ENCODE measurements at places on chromosomes 6 and 20.

DNA sequence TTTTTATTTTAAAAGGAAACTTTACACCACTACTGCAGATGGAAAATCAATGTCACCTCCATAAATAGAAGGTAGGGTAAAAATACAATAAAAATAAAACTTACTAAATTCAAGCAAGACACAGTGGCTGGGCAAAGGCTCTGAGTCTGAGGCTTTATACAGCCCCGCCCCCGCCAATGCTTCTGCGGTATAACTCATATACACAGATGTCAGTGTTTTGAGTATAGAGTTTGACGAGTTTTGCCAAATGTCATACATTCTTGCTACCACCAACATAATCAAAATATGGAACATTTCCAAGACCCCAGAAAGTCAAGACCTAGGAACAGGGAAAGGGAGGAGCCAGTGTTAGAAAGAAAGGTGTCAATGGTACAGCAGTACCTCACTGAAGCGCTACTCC is 12.8 kb downstream of the NFATC2 start:
- DNase-seq = no peak

DNA sequence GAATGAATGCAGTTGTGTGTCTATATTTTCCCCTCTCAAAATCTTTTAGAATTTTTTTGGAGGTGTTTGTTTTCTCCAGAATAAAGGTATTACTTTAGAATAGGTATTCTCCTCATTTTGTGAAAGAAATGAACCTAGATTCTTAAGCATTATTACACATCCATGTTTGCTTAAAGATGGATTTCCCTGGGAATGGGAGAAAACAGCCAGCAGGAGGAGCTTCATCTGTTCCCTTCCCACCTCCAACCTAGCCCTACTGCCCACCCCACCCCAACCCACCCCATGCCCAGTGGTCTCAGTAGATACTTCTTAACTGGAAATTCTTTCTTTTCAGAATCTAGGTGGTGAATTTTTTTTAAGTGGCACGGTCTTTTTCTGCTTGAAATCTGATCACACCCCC is 127.8 kb downstream of the CD109 start:
- DNase-seq = no peak

DNA sequence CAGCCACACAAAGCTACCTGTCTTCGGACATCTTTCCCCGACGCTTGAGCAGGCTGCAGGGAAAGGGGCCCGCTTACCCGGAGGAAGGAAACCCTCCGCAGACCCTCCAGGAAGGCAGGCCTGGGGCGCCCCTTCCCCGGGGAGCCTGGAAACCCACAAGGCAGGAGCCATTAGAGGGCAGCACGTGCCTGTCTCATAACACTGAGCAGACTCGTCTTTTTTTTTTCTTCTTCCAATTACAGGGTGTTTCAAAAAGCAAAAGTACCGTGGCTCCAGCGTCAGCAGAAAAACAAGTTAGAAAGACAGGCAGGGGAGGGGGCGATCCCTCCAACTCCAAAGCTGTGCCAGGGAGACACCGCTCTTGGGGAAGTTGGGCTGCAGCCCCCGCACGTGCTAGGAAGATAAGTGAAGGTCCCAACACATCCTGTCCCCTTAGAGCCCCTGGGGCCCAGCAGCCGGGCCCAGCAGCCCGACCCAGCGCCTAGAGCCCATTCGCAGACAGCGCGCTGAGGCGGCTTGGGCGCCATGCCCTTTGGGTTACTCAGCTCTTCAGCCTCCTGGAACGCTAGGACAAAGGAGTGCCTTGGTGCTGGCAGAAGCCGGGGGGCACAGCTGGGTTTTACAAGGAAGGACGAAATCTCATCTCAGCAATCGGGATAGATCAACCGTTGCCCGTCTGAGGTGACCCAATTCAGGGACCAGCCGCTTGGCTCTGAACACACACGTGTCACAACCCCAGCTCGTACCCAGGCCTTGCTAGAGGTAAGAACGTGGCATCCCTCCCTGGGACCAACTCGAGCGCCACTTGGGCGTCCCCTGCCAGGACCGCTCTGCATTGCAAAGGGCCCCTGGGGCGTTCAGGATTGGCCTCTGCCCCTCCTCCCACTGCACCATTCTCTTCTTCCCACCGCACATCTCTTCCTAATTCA is 136.3 kb downstream of the LY86 start:
- DNase-seq = peak; percentile 80

GRCh38 chr6:28953585-28954258 is 29.9 kb upstream of the TRIM27 start:
- DNase-seq = peak; percentile 34

DNA sequence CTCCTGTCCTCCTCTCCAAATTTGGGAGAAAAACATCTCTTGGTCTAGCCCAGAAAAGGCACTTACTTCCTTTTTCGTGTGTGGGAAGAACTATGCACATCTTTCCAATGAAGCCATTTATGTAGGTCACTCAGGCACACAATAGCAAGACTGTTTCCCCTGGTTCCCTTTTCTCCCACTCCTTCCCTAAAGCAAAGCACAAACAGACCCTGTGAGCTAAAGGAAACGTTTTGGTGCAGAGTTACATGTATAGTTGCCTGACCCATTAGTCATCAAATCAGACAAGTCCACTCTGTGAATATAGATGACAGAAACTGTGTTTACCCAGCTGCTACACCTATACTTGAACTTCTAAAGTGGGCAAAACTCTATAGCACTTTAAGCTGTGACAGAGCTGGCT is 474.6 kb downstream of the COL12A1 start:
- DNase-seq = peak; percentile 53

- no peak for DNase-seq
Observed at GRCh38 chr20:10769700-10770099, 95.9 kb upstream of the JAG1 start.

DNA sequence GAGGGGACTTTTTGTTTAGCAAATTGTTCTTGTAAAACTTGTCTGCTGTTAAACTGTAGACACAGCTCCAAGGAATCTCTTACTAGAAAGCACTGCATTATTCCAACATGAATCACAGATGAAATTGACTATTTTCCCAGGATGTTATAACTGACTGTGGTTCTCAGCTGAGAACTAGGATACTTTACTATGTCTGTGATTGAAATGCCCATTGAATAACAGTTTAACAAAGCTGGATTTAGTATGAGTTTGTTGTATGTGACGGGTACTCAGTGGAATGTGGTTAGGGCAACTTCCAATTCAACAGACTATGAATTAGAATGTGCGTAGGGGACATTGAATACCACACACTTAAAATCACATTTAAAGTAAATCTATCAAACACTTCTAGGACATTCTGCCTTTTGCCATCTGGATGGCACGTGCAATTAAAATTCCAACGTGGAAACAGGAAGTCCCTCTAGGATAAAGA is 193.4 kb upstream of the PREP start:
- peak; percentile 98 for DNase-seq

DNA sequence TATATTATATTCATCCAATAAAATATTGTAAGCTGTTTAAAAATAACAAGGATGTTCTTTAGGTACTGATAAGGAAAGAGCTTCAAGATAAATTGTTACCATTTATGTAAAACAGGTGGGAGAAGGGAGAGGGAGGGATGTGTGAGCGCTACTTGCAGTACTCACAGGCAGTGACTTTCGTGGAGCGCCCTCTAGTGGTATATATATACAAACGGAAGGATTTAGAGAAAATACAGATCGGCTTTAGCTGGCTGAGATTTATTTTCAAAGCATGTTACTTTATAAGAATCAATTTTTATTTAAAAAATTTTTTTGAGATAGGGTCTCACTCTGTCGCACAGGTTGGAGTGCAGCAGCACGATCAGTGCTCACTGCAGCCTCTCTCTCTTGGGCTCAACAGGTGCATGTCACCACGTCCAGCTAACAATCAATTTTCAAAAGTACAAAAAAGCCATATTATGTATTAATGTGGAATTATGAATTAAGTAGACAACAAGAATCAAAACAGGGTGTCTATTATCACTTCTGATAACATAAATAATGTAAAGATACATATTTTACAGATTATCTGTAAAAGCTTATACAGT is 3.3 kb upstream of the MOG start:
- peak; percentile 76 for DNase-seq
